MV-4-11 (cell line): ENCODE measurements at places on chromosomes 3 and 15.

- peak; percentile 18 for DNase-seq
These were observed 5.3 kb downstream of the SNUPN start for GRCh38 chr15:75620058-75620820.

GRCh38 chr3:154931484-154931883, 148.6 kb upstream of the MME start:
- no peak for DNase-seq

DNA sequence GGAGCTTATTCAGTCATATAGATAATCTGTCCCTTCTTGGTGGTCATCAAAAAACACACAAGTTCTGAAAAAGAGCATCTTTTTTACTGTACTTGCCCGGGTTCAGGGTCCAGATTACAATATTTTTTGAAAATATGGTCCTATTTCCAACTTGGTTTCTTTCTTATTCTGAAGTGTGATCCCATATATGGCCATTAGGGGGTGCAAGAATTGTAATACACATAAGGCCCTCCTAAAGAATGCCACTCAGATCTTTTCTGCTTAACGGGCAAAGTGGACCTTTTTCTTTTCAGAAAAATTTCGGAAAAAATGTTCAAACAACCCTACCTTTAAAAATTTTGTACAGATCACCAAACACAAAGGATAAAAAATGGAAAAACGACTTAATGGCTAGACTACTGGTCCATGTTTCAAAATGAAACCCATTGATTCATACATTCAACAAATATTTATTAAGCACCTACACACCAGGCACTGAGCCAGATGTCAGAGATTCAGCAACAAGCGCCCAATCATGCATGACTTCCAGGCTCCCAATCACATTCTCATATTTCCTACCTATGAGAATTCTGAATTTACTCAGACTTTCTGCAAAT, 102.0 kb upstream of the MYRIP start:
- no peak for DNase-seq

DNA sequence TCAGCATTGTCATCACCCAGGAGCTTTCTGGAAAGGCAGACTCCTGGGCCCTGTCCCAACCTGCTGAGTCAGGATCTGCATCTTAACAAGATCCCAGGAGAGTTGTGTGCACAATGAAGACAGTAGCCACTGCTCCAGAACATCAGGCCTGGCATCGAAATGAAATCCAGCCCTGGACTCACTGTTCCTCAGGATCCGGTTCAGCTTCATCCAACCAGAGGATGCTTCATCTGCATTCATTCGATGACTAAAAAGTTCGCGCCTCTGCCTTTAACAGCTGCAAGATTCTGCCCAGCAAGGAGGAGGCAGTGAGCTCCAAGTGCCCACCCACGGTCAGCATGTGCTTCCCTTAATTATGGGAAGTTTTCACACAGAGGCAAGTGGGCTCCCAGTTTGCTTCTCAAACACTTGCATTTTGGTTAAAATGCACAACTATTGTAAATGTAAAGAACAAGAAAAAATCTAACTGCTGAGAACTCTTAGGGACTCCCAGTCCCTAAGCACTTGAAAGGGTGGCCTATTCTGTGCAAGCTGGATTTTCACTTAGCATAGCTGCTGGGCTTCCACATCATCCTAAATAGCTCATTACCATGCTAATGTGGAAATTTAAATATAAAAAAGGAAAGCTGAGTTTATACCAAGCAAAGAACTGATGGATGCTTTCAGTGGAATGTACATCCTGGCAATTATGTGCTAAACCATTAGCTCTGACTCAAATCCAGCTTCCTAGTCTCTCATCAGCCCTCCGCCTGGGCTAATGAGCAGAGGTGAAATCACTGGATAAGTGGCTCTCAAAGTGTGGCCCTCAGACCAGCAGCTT, 25.5 kb upstream of the ESYT3 start:
- no peak for DNase-seq

GRCh38 chr3:150055332-150055731, 84.6 kb upstream of the PFN2 start:
- no peak for DNase-seq

GRCh38 chr3:4581124-4581424, 87.9 kb downstream of the ITPR1 start:
- DNase-seq, result no peak
